ENCODE measurements at places on chromosomes 4 and X.
A peak's percentile ranks its signal among the peaks of the same experiment; 100 is the strongest.

- no peak for DNase-seq
These were observed 22.0 kb downstream of the KLHL15 start for GRCh38 chrX:24005028-24005427.

DNA sequence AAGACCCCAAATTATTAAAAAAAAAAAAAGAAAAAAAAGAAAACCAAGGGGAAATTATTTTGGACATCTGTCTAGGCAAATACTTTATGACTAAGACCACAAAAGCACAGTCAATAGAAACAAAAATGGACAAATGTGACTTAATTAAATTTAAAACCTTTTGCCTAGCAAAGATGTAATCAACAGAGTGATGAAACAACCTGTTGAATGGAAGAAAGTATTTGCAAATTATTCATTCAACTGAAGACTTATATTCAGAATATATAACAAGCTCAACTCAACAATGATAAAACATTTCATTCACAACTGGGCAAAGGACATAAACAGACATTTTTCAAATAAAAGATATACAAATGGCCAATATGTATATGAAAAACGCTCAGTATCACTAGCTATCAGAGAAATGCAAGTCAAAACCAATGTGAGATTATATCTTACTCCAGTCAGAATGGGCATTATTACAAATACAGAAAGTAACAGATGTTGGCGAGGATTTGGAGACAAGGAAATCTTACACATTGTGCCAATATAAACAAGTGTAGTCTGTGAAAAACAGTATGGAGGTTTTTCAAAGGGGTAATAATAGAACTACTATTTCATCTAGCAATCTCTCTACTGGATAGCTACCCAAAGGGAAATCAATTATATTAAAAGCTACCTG, 67.1 kb downstream of the FAAH2 start:
- DNase-seq = no peak

DNA sequence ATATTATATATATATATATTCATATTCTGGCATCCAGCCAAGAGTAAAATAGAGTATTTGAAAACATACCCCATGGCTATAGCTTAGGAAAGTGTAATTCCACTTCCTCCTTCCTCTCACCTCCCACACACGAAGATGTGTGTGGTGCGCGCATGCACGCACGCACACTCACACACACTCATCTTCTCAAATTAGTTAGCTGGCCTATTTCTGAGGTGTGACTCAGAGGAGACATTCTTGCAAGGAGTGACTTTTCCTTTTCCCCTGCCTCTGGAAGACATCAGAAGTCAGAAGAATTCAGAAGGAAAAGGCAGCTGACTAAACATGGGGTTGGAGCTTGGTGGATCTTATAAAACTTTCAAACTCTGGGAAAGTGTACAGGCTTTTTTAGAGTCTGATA, 8.8 kb downstream of the ENPEP start:
- DNase-seq = peak; percentile 71

GRCh38 chr4:85498068-85498733, 23.3 kb downstream of the ARHGAP24 start:
- peak; percentile 50 for DNase-seq

- DNase-seq = no peak
These were observed 124.6 kb downstream of the NDST3 start for GRCh38 chr4:118158763-118159375.

GRCh38 chrX:2267890-2268289, 232.9 kb downstream of the DHRSX start:
- DNase-seq = no peak

DNA sequence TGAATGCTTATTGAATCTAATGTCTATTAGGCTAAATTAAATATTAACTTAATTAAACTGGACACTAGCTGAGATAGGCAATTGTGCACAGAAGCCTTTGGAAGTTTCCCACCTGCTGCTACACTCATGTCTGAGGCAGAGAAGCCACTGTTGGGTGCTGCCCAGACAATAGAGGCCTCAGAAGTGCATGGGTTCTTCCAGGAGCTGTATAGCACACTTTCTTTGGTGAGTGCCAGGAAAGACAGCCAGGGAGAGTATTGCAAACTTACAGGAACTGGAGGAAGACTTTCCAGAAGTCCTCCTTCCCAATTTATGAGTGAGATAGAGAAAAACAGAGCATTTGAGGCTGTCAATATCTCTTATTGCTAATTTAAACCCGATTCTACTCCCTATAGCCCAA, 89.9 kb downstream of the GPAT3 start:
- no peak for DNase-seq

GRCh38 chr4:128924951-128925350, 115.5 kb downstream of the JADE1 start:
- DNase-seq = no peak

GRCh38 chr4:142866685-142867084, 20.6 kb upstream of the INPP4B start:
- DNase-seq = no peak

DNA sequence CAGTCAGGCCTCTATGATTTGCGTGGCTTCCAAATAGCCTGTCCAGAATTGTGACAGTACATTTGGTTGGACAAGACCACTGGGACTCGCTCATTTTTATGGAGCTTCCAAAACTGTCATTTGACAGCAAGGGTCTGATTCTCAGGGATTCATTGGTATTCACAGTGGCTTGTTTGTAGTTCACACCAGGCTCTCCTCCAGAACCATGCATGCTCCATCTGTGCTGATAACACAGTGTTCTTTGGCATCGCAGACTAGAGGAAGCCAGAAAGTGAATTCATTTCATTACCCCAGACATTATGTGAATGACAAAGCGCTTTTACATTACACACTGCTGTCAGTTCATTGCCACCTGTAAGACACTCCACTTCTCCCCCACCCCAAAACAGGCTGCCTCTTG, 208.3 kb downstream of the ARHGAP10 start:
- DNase-seq = no peak

DNA sequence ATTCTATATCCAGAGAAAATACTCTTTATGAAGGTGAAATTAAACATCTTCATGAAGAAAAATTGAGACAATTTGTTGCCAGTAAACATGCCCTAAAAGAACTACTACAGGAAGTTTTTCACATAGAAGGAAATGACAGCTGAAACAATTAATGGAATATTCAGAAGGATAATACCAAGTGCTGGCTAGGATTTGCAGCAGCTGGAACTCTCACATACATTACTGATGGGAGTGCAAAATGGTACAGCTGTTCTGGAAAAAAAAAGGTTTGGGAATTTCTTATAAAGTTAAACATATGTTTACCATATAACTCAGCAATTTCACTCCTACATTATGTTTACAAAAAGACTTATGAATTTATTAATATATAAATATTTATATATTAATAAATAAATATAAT, 193.2 kb upstream of the FAT4 start:
- no peak for DNase-seq
